Neural crest cell (in vitro differentiated cells): ENCODE measurements at places on chromosomes 2 and 18. TPM values are rescaled to one million over a fixed set of nuclear protein-coding genes. Genes with fewer than 3 reads are reported as not detected.

DNA sequence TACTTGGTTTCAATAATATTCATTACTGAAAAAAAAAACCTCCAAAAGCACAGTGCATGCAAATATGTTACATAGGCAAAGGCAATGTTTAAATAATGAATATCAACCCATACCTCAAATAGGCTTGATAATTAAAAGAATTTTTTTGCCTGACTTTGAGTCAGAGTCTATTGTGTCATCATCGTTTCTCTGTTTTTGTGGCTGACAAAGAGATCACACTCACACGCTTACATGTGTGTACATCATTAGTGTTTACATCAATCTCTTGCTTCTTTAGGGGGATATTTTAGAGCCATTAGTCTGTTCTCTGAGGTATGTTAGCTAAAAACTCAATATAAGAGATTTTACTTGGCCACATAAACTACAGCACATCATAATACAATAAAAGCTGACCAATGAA, 150.3 kb upstream of the MMADHC start:
- H3K27ac ChIP-seq = no peak overlapping the region
- no peak for DNase-seq
- H3K27me3 ChIP-seq = no peaks in the 10 kb centered on the region
- peaks cover 5% of the 10 kb centered on the region for H3K36me3 ChIP-seq
- H3K4me1 ChIP-seq = peaks cover 11% of the 10 kb centered on the region

GRCh38 chr2:9558948-9559381, 3.3 kb upstream of the ADAM17 start:
- H3K27me3 ChIP-seq = no peaks in the 10 kb centered on the region
- DNase-seq = no peak

MC4R gene
- total RNA-seq = 0.19 TPM in 1 of 2 replicates, not detected in the other

ATOH8 gene
- total RNA-seq = 6.9 and 7.7 TPM in 2 replicates
